ENCODE measurements at places on chromosomes 2 and 18. TPM values are rescaled to one million over a fixed set of nuclear protein-coding genes. Genes with fewer than 3 reads are reported as not detected.

ASIC4 gene
- polyA plus RNA-seq, result 3.3 TPM

ZNF521 gene
- 47.9 TPM for polyA plus RNA-seq

PARD3B gene
- polyA plus RNA-seq, result 4.3 TPM

OLA1 gene
- polyA plus RNA-seq, result 140 TPM

PIGN gene
- polyA plus RNA-seq, result 21.9 TPM

DNA sequence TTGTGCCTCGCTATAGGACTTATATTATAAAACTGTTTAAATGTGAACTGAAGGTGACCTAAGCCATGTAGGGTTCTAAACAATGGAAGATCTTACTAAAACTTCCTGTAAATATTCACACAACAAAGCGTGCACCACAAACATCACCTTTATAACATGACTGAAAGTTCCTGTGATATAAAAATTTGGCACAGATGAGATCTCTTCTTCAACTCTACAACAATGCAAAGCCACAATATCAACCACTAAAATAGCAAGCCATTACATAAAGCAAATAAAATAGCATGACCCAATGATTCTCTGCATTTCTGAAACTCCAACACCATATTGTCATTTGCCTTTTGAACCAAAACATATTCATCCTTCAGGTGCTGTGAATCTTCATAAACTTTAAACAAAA lies 3.5 kb downstream of the YES1 start:
- no peak for DNase-seq

DNA sequence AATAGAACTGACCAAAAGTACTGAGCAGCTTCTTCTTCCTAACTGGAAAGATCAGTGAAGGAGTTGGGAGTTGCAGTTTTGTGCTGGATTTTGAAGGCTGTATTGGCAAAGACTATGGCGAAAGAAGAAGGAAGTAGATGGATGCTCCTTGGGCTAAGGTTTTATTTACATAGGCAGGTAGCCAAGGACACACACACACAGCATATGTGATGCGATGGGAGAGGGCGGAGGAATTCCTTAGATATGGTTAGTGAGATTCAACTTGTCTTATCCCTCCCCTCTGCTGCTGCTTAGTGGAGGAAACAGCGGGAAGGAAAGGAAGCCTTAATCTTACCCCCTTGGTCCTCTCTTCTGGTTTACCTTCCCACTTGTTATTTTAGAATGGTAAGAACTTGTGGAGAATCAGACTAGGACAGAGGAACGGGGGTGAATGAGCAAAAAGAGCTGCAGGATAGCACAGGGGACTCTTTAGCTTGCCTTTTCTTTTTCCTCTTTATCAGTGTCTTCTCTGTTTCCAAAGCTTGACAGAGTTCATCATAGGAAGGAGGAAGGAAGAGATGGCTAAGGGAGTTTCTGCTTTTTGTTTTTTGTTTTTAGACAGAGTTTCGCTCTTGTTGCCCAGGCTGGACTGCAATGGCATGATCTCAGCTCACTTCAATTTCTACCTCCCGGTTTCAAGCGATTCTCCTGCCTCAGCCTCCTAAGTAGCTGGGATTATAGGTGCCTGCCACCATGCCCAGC lies 87.9 kb downstream of the OSBPL6 start:
- peak; percentile 96 for DNase-seq

DNA sequence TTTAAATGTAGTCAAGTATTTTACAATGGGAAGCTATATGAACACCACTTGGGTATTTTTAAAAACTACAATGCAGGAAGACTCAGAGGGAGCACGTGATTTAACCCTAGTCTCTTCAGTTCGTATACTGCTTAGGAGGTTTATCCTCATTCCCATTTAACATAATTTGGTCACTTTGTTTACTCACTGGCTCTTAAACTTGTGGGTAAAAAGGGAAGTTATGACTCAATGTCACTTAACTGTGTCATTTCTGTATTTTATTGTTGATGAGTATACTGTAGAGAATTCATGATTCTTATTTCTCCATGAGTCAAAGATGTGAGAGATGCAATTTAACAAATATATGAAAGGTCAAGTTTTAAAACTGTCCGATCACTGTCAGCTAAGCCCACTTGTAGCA lies 48.2 kb downstream of the SLC66A3 start:
- DNase-seq, result peak; percentile 11

DNA sequence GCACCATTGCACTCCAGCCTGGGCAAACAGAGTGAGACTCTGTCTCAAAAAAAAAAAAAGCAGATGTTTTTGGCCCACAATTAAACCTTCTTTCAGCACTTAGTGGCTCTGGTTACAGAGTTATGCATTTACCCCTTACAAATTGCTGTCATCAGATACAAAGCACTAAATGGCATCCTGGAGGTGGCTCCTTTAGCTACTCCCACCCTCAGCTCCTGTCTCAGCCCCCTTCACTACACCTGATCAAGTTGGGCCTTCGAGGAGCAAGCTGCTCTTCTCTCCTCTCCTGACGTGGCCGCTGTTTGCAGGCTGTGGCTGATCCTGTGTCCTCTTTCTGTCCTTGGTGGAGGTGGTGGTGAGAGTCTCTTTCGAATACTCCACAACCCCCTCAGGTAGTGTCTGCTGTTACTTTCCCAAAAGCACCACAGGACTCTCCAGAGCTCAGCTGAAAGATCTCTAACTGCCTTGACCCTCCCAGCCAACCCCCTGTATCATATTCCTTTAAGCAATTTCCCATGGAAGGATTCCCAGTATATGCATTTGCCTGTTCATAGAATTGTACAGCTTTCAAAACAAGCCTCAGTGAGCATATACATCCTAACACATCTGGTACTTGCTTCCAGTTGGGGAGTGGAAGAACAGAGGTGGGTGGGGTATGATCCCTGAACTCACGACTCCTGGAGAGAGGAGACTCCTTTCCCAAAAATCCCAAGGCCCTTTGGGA lies 285.9 kb downstream of the CLIP4 start:
- no peak for DNase-seq

PLCL1 gene
- 7.8 TPM for polyA plus RNA-seq

OXER1 gene
- polyA plus RNA-seq, result 0.12 TPM

DNA sequence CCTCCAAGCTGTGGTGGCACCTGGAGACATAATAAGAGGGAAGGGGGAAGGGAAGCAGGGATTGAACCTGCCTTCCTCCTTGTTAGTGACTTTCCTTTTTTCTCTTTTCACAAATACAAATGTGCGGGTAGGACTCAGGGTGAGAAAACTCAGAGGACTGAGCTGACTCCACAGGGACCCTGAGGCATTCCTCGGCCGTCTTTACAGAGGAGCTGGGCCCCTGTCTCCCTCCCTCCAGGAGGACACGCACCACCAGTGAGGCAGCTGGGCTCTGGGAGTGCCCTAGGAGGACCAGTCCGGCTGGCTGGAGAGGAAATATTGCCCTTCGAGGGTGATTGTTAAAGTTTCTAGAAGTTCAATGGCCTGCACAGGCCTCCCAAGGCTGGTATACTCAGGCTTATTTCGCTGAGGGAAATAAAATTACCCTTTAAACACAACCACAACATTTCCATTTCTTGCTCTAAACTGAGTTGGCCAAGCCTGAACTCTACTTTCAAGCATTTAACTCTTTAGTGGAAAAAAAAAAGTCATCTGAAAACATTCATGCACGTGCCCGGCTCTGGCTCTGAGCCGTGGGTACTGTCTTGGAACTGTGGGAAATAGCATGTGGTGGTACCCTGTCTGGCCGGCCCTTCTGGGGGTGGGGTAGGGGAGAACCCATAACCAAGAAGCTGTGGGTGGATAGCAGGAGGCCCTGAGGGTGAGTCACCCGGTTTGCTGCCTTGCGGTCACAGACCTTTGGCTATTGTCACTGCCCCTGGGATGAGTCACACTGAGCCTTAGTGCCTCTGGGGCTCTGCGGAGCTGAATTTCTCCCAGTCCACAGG lies 116.0 kb downstream of the COPS8 start:
- no peak for DNase-seq

DNA sequence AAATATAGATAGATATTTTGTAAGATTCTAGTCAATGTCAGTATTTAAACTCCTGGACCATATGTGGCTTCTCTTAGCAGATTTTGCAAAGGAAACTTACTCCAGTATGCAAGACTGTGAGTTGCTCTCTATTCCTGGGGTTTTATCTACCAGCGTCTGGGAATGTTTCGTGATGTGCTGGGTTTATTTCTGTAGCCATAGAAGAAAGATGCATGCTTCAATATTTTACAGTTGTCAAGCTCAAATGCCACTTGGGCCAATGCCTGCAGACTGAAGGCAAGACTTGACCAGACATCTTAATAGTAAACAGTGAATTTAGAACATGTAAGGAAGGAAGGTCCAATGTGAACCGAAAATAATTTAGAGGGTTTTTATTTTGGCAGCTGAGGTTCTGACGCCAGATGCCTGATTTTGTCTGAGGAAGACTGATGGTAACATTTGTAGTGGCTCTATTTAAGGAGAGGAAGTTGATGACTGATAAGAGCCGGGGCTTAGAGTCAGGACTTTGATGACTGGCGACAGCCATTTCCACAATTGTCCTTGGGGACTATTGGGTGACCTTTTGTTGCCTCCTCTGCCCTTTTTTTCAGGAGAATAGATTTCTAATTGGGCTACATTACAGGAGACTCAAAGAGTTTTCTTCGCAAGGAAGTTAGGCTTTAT lies 154.3 kb downstream of the RAPGEF4 start:
- DNase-seq, result no peak

DNA sequence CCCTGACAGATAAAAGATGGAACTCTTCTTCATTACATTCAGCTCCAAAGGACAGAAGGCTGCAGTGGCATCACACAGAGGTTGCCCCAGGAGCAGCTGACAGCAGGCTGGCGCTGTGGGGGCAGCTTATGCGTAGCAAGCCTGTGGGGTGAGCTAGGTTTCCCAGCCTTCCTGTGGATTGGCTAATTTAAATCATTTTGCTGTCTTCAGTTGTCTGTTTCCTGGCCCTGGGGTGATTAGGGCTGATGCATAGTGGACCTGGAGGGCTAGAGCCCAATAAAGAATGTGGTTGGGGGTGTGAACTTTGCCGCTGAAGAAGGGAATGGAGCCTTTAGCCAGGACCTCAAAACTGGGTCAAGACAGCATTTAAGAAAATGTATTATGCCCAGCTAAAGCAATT lies 1038.0 kb downstream of the SOCS6 start:
- DNase-seq, result no peak

EML4 gene
- polyA plus RNA-seq, result 45.5 TPM

DNA sequence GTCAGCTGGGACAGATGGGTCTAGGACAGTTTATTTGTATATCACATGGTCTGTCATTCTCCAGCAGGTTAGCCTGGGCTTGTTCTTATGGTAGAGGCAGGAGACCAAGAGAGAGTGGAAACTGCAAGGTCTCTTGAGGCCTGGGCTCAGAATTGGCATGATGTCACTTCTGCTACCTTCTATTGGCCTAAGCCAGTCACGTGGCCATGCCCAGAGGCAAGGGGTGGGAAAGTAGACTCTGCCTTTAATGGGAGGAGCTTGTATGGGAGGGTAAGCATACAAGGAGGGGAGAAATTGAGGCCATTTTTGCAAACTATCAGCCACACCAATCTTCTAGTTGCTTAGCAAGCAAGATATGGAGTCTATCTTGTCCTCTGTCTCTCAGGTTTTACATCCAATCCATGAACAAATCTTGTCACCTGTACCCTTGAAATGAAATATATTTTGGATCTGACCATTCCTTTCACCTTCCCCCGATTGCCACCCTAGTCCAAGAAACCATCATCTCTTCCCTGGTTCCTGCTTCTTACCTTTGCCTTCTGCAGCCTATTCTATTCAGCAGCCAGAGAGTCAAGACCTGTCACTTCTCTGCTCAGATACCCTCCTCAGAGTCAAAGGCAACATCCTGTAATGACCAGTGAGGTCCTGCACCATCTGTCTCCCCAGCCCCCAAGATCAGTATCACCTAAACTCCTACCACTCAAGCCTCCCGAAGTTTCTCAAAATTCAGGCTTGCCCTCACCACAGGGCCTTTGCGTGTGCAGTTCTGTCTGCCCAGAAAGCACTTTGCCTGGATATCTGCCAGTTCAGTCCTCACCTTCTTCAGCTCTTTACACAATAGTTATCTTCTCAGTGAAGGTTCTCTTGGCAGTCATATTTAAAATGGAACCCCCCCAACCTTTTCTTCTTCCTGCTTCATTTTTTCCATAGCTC lies 240.0 kb downstream of the LOXHD1 start:
- DNase-seq, result no peak

- DNase-seq, result no peak
Measured at GRCh38 chr2:29417630-29418029, 302.4 kb downstream of the CLIP4 start.

DNA sequence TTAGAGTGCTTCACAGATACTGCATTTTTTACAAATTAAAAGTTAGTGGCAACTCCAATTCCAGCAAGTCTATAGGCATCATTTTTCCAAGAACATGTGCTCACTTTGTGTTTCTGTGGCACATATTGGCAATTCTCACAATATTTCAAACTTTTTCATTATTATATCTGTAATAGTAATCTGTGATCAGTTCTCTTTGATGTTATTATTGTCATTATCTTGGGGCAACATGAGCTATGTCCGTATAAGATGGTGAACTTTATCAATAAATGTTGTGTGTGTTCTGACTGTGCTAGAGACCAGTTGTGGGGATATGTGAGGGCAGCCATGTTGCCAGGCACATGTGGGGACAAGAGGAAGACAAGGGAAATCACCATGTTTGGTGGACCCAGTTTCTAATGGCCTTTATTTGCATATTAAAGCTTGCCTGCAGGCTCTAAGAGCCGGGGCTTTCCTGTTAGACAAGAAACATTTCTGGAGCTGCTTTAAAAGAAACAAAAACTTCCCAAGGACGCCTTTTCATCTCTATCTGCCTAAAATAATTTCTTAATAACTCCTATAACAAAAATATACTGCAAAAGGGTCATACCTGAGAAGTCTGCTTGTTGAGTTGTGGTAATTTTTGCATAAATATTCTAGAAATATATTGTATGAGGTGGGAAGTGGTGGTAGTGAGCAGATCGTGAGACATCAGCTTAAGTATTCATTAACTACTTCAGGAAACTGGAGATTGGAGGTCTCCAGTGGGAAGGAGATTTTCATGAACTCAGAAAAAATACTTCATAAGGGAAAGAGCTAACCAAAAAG lies 37.2 kb downstream of the KYNU start:
- no peak for DNase-seq

BCL11A gene
- polyA plus RNA-seq, result 20.7 TPM

GLS gene
- polyA plus RNA-seq, result 45.7 TPM

DNA sequence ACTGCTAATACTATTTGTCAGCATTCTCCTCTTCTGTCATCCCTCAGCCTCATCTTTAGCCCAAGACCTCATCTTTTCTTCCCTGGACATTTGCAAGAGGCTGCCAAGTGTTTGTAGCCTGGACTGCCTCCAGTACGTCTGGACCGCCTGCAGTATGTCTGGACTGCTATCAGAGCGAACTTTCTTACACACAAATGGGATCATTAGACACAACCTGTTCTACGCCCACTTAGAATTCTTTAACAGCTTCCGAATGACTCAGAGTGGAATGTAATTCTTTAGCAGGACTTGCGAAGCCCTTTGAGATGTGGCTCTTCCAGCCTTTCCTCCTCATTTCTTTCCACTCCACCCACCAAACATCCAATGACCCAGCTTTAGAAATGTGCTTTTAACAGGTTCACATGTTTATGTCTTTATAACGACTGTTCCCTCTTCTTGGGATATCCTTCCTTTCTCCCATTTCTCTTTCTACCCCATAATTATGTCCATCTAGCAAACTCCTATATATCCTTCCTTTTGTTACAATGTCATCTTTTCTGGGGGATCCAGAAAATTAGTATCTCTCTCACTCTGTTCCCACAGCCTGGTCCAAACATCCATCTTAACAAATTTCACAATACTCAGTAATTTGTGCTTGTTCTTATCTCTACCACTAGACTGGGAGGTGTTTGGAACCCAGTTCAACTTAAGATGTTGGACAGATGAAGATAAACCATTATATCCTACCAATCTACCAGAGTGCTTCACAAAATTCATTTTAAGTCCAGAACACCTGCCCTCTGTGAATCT lies 171.3 kb upstream of the PGAP1 start:
- peak; percentile 13 for DNase-seq
